NCI-H2029 (cell line): ENCODE measurements at places on chromosomes 11 and 22.
A peak's percentile ranks its signal among the peaks of the same experiment; 100 is the strongest.

GRCh38 chr11:130520271-130520671 lies 71.8 kb downstream of the ADAMTS15 start:
- DNase-seq: no peak

DNA sequence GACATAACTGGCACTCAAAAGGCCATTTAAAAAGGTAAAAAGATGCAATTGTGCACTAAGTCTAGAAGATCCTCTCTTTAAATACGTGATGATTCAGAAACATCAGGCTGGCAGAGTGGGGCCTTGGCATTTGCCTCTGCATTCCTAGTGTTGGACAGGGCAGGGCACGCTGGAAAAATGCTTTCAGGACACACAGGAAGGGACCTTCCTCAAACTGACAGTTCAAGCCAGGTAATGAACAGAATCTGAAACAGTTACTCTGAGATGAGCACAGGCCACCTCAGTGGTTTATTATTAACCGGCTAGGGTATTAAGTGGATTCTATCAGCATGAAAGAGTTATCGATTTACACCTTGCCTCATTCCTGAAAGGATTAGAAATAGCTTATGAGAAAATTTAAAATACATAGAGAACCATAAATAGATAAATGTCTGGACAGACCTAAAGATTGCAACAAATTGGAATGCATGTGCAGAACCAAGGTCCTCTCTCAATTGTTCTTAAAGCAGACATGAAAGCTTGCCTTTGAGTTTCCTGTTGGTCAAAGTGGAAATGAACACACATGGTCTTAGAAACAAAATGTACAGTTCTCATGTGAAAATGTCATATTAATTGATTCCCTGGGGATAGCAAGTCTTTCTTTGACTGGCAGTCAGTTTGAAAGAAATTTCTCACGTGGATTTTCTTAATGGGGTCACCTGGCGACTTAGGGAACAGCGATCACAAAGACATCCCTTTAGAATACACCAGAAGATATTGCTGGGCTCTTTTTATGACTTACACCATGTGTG lies 21.5 kb upstream of the CSNK2A3 start:
- DNase-seq: no peak

DNA sequence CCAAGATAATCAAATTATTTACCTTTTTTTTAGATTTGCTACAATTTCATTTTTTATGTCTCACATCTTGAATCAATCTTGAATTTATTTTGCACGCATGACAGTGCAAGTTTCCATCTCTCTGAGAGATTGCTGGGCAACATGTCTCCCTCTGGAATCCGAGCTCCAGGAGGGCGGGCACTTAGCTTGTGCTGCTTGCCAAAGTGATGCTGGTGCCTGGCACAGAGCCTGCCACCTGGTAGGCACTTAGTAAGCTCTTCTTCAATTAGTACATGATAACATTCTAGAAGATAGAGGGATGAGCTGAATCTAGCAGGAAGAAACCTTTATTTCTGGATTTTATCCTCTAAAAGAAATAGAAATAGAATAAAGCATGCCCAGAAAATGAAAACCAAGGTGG lies 27.5 kb upstream of the OR9I1 start:
- DNase-seq: peak; percentile 13

- DNase-seq: no peak
Measured at GRCh38 chr22:48147404-48147803, 1385.0 kb downstream of the TBC1D22A start.

DNA sequence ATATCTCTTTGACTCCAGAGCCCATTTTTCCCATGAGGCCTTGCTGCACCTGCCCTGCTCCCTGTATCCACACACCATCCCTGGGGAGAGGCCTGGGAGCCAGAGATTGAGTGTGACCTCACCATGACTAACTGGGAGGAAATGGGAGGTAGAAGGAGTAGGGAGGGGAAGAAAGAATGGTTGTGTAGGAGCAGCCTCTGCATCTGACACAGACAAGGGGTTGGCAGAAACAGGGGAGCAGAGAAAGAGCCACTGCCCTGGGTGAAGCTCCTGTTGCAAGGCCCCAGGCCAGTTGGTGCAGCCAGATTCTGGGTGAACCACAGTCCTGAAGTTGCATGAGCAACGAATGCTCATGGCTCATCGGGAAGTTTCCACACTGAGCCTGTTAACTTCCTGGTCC lies 32.4 kb downstream of the POU2F3 start:
- DNase-seq: no peak

DNA sequence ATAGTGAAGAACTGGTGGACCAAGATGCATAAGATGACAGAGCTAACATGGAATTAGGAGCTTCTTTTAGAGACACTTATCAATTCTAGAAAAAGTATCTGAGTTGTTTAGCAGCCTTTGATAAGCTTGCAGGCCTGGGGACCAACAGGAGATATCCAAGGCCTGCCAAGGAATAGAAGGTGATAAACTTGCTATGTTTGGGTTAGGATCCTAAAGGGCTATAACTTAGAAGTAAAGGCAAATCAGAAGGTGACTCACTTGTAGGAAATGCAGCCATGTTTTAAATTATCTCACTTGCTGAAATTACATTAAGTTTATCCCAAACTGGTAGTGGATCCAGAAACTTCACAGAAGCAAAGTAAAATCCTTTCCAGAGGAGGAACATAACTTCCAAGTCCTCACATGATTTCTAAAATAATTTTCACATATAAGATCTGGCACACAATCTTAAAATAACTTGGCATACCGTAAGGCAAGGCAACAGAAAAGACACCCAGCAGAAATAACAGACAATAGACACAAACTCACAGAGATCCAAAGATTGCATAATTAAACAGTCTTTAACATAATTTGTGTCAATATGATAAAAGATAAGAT lies 69.6 kb upstream of the TEAD1 start:
- DNase-seq: no peak
